ENCODE measurements at places on chromosomes 4 and X.

DNA sequence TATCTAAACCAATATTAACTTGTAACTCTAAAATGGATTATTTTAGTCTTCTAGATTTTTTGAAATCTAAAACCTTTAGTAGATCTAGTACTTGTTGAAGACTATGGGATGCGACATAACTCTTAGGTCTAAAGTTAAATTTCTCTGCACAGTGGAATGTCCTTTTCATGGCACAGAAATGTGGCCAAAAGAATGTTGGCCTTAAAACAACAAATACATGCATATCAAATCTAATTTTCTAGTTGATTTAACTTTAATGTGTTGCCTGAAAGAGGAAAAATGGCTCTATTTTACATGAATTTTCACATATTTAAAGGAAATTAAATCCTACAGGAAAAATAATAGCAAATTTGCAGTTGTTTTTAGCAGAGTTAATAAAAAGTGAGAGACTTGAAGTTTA lies 30.3 kb downstream of the NFKB1 start:
- DNase-seq = no peak

DNA sequence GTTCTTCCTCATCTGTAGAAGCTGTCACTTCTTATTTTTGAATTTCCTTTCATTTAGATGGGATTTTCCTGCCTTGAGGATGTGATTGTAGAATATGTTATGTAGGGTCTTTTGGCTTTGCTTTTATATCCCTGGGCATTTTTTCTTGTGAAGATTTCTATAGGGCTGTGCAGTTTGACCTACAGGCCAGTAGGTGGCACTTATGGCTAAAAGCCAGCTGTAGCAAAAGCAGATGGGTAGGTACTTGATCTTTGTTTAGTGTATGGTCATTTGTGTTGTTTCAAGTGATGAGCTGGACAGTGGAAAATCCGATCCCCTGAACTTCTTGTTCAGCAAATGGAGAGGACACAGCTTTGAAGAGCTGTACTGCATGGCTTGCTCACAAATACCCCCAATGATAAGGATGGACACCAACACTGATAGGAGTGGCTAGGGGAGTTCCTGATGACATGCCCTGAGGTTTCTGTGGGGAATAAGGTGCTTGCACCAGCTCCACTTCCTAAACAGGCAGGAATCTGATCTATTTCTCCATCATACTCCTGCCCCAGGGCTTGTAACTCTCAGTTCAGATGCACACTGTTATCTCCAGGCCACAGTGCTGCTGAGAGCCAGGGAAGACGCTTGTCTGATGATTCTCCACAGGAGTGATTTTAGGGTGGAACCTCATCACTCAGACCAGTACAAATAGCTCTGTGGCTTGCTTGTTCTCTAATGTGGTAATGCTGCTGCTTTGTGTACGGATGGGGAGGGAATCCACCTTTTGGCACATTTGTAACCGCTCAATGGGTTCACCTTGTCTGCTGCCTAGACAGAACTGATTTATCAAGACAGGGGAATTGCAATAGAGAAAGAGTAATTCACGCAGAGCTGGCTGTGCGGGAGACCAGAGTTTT lies 417.1 kb upstream of the MAGEB16 start:
- no peak for DNase-seq

DNA sequence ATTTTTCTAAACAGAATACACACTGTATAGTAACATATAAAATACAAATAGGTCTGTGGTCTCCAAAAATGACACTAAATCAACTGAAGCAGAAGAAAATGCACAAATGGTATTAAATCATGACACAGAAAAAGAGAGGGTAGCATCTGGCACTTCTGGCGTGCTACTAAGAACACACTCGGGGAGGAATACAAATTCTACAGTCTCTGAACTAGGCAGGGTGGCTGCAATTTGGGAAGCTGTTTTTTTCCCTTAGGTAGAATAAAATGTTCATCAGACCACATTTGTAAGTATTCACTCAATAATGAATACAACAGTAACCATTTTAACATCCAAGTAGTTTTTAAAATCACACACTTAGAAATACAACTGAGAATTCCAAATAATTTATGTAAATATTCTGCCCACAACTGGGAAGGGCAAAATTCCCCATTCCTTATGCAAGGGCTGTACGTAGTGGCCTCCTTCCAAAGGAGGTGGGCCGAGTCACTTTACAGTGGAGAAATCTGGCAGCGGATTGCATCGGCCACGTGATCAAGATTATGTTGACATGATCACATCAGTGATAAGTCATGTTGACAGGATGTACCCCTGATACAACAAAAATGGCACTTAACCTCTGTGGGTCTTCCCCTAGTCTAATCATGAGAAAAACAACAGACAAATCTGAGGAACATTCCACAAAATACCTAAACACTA lies 101.1 kb downstream of the TSPAN5 start:
- DNase-seq = peak; percentile 44

GRCh38 chrX:136639506-136640176 lies 8.3 kb upstream of the CD40LG start:
- no peak for DNase-seq

- no peak for DNase-seq
Observed at GRCh38 chr4:112003231-112003907, 141.9 kb upstream of the FAM241A start.

GRCh38 chr4:835148-836002 lies 9.4 kb upstream of the CPLX1 start:
- no peak for DNase-seq

DNA sequence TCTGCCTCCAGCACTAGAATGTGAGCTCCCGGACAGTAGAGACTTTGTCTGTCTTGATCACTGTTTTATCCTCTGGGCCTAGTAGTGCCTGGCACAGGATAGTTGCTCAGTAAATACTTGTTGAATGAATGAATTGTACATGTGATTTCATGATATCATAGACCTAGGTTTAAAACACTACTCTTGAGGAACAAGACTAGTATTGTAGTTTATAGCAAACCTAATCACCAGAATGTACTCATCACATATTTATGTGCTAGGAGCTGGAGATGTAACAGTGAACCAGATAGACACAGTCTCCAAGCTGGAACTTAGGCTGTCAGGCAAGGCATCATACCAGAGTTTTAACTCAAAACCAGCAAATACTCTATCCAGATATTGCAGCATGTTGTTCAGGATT lies 23.5 kb downstream of the GAB3 start:
- DNase-seq = no peak

DNA sequence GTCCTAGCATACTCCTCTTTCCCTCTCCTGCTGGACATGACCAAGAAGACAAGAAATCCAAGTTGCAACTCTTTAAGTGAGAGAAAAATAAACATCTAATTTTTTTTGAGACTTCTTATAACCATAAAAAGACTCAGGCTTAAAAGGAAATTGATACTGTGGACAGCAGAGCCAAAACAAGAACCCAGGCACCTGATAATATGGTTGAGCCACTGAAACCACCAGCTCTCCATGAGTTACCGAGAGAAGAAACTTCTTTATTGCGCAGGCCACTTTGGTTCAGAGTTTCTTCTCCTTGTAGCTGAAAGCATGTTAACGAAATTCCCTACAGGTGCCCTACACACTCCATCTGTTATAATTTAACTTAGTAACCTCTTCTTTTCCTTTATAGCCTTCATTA lies 11.3 kb upstream of the SPCS3 start:
- DNase-seq = no peak

DNA sequence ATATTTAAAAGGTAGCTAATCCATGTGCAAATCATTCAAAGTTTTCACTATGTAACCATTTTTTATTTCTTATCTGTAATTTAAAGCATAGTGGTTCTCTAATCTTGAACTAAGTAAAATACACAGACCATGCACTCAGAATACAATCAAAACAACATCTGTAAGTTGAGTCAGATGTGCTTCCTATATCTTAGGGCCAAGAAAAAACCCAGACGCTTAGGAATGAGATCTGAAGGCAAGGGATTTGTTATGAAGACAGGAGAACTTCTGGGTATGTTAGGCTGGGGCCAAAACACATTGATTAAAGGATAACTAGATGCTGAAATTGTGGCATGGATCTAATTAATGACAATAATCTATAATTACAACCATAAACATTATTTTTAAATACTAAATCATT lies 120.3 kb downstream of the PDE5A start:
- no peak for DNase-seq

- DNase-seq = no peak
Observed at GRCh38 chr4:38149472-38149996, 189.3 kb downstream of the PTTG2 start.

DNA sequence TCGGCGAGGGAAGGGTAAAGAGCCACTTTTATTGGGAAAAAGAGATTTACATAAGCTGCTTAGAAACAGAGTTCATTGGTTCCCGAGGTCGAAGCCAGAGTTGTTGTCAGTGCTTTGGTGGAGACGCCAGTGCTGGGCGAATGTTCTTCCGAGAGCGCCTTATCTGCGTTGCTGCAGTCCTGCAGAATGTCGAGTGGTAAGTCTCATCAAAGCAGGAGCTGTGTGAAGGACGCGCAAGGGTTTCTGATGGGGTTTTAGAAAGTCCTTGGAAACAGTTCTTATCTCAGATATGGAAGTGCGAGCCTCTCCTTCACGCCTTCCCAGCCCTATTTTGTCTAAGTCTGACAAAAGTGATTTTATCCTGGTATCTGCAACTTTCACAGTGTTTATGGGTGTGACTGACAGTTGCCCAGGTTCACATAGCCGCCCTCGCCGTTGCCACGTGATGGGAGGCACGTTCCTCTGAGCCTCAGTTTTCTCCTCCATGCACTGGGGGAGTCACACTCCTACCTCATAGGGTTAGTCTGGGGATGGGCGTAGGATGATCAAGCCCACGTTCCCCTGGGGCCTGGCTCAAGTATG lies 47.3 kb upstream of the NSG1 start:
- no peak for DNase-seq

GRCh38 chrX:121782544-121782943 lies 735.1 kb downstream of the GLUD2 start:
- DNase-seq = no peak

DNA sequence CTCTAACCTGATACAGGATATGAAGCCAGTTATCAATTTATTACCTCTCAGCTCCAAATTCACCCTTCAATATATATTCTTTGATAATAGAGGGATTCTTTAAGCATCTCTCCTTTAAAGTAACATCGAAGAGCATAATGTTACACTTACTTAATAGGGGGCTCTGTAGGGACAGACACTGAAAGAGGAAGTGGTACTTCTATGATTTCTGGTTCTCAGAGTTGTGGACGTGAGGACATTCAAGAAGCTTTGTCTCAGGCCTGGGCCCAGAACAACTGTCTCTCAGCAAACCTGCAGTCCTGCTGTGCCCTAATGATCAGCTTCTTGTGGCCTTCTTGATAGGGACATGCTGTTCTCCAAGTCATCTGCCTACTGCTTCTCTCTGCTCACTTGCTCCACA lies 4.2 kb upstream of the ZXDB start:
- DNase-seq = no peak

Measured in fibroblast of the conjunctiva (primary cell).